ENCODE measurements at places on chromosomes 4 and X. TPM values are rescaled to one million over a fixed set of nuclear protein-coding genes. Genes with fewer than 3 reads are reported as not detected.

The PF4V1 gene
- total RNA-seq = not detected

The PHEX gene
- 2.5 TPM for total RNA-seq

The GCNA gene
- 2.6 TPM for total RNA-seq

The CLTRN gene
- 0.59 TPM for total RNA-seq

The DCAF8L2 gene
- total RNA-seq = not detected

DNA sequence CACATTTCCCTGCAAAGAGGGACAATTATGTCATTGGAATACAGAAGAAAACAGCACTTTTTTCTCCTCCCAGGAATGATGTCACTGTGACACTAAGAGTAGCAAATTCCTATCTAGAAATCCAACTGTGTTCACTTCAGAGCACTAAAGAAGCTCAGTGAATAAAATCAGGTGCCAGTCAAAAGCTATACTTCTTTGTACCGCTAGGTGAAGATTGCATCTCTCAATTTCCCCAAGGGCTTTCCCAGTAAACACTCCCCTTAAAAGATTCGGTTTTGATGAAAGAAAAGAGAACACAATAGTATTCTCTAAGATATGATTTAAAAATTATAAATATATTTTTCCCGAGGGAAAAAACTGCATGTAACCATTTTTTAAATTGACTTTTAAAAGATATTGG, 104.7 kb upstream of the MID1 start:
- no peak for DNase-seq

GRCh38 chr4:34181891-34182290, 2062.4 kb downstream of the ARAP2 start:
- DNase-seq = no peak

GRCh38 chr4:106240699-106241098, 75.3 kb downstream of the TBCK start:
- no peak for DNase-seq

DNA sequence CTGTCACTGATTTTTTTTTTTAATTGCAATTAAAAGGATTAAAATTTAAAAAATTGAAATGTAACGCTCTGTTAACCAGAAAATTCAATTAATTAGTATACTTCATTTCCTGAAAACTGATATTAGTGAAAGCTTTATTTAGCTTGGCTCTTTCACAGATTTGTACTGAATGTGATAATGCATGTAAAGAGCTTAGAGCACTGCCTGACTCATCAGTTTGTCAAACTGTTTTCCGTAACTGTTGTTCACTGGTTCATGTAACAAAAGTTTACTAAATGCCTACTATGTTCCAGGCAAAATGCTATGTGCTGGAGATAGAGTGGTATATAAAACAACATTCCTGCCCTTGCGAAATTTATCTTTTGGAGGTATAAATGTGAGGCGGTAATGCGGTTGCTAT, 471.7 kb downstream of the SH2D1A start:
- no peak for DNase-seq

- no peak for DNase-seq
These were observed 84.3 kb upstream of the PLAC1 start for GRCh38 chrX:134742573-134742972.

- no peak for DNase-seq
These were observed 30.6 kb downstream of the SETD7 start for GRCh38 chr4:139525414-139525813.

- DNase-seq = no peak
These were observed 646 bp downstream of the TIGD4 start for GRCh38 chr4:152778656-152779512.

DNA sequence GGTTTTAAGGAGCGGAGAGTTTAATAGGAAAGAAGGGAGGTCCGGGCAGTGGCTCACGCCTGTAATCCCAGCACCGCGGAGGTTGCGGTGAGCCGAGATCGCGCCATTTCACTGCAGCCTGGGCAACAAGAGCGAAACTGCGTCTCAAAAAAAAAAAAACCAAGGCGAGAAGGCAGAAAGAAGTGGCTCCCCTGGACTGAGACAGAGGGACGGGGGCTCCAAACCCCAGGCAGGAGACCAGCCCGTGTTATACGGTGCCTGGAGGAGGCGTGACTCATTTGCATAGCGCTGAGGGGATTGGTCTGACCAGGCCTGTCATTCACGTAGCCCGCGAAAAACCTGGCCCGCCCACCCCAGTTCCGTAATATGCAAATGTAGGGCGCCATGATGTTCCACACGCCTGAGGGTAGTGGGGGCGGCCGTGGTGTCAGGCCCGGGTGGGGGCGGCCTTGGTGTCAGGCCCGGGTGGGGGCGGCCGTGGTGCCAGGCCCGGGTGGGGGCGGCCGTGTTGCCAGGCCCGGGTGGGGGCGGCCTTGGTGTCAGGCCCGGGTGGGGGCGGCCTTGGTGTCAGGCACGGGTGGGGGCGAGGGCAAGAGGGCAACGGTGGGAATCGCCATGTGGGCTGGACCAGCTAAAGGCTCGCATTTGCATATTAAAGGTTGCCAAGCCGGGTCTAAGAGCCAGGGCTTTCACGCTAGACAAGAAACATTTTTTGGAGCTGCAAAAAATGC, 2.1 kb downstream of the PLCXD1 start:
- DNase-seq = peak; percentile 89

GRCh38 chr4:139167774-139168444, 9.1 kb downstream of the ELF2 start:
- no peak for DNase-seq

GRCh38 chr4:121228848-121229247, 64.7 kb upstream of the TNIP3 start:
- DNase-seq = no peak

DNA sequence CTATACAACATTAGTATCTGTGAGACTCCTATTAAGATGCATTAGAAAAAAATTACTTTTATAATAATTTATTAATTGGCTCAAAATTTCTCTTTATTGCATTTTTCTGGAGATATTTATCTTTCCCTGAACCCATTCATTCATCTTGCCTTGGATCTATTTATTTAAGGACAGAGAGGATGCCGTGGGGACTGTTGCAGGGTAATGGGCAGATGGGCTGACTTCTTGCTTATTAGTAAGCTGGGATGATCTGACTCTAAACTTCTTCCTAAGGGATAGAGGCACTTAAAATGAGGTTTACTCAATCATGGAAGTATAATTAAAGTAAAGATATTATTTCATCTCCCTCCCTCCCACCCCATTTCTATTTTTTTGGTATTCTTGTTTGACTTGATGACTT, 18.2 kb upstream of the ANK2 start:
- DNase-seq = no peak

DNA sequence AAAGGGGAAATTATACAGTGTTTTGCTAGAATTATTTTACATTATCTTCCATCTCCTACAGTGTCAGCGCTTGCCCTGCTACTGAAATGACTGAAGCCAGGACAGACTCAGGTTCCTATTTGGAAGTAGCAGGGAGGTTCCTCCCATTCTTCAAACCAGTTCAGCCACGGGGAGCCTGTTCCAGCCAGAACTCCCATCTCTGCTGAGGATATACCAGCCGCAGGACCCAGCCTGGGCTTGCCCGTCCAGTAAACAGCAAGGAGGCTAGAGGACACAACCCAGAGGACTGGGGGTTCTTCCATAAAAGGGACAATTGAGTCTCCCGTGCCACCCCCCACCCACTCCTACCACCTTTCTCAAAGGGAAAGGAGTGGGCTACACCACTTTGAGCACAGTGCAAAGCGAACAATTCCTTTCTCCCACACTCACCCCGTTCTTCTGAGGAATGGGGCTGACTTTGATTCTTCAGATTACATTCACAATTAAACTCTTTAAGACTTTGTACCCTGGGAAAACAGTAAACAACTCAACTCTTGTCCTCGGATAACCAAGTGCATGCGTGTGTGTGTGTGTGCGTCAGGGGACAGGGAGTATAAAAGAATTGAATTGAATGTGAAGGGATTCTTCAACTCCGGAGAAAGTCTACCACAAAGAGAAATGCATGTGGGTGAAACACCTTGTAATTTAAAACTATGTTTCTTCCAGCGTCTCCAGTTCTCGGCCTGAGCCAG, 31.0 kb upstream of the PPARGC1A start:
- DNase-seq = no peak

GRCh38 chr4:140185412-140186081, 31.6 kb upstream of the MAML3 start:
- DNase-seq = no peak

DNA sequence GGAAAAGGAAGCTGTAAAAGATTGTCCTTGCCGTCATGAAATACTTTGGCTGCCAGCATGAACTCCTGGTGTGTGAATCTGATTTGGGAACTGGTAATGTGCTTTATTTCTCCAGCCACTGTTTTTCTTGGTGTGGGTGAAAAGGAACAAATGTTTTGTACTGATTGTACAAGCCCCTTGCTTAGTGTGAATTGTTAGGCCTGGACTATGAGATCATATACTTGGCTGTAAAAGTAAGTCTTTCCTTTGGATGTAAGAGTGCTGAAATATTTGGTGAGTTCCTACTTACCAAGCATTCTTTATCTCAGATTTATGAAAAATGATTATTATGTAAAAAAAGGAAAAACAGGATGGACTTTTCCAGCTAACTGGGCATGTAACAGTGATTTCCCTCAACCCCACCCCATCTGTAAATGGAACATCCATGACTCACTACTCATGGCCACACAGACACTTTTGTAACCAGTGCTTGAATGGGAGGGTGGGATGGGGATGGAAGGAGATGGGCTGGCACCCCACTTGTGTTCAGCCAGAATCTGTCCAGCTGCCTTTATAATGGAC, 6.3 kb downstream of the FNIP2 start:
- no peak for DNase-seq

DNA sequence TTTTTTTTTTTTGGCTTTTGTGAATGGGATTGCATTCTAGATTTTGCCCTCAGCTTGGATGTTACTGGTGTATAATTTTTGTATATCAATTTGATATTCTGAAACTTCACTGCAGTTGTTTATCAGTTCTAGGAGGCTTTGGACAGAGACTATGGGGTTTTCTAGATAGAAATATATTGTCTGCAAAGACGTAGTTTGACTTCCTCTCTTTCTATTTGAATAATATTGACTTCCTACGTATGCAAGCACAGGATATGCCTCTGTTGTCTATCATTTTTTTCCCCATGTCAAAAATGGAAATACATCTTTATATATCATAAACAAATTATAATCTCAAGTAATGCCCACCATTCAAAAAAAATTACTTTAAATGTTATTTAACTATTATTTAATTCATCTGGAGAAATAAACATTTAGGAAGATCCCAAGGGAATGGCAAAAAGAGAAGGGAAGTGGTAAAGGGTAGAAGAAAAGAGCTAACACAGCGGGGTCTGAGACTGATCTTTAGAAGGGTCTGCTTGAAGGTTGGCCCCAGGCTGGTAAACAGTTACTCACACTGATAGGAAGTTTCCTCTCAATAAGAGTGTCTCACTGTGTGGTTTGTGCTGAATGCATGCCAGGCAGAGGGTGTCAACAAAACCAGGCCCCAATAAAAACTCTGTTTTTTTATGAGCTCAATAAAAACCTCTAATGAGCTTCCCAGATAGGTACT, 35.7 kb downstream of the ZNF518B start:
- no peak for DNase-seq

- DNase-seq = no peak
These were observed 22.9 kb upstream of the NOCT start for GRCh38 chr4:138992676-138993075.

GRCh38 chrX:138877746-138878145, 166.2 kb upstream of the FGF13 start:
- no peak for DNase-seq

DNA sequence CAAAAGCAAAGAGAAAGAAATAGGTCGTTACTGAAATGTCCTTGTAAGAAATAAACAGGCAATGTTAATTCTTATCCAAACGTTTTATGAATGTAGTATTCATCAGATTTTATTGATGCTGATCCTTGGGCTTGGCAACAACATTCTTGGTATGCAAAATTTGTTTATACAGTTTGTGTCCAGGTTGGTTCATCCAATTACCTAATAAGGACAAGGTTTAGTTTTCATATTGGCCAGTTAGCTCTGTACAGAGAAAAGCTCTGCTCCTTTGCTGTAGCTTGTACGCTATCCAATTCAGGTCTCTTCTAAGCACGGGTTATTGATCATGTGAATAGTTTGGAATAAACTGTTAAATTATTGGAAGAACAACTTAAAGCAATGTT, 14.4 kb upstream of the CCNG2 start:
- DNase-seq = no peak
